ENCODE measurements at places on chromosomes 5 and 9.

DNA sequence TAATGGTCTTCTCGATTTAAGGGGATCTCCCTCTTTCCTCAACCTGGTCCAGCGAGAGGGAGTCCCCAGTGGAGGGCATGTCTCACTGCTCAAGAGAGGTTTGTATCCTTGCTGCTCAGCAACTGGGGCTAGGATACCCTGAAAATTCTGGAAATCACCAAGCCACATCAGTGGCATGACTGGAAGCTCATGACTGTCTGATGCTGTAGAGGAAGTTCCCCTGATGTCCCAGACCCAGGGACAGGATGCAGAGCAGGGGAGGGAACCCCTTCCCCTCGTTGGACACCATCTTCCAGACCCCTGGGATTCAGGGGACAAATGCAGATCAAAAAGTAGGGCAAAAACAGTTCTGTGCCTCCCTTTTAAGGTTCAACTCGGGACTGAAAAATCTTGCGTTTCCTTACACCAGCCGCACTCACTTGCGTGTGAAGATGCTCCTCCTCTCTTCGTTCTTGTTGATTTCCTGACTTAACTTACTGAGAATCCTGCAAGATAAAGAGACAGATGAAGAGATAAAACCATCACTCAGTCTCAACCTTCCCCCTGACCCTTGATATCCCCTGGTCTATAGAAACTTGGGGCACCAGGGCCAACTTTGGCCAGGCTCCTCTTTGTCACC, 22.1 kb downstream of the LCP2 start:
- DNase-seq: no peak

- no peak for DNase-seq
These were observed 20.7 kb downstream of the ITGA1 start for GRCh38 chr5:52808316-52808901.

DNA sequence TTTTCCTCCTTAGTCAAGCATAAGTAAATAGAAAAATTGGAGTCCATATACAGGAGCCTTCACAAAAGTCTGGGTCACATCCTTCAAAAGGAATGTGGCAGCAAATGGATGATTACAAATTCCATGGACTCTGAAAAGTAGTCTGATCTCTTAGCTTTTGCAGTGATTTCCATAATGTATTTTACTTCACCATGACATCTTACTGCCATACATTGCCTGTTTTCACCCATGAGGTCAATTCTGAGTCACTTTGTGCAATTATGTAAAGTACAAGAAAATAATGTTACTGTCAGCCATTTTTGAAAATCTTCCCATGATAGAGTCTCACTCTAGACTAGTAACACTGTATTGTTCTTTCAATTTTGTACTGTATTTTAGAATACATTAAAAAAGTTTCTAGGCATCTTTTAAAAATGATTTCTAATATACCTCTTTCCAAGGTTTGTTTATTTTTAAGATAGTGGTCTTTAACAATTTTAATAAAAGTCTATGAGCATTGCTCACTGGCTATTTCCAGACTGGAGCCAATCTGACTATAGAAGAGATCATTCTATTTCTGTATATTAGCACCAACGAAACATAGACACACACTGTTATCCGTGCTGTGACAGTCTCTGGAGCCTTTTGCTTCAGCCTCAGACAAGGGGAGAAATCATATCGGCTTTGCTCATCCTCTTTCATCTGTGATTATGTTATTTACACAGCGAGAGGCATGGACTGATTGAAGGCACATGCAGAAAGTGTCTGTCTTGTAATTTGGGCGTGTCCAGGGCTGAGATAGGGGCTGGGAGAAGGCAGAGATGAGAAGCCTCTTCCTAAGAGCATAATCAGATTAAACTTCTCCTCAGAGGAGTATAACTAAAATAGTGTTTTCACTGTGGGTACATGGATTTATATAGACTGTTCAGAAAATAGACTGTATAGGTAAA, 22.9 kb upstream of the ACTBL2 start:
- DNase-seq: no peak

GRCh38 chr5:961711-962240, 46.8 kb upstream of the NKD2 start:
- DNase-seq: no peak

DNA sequence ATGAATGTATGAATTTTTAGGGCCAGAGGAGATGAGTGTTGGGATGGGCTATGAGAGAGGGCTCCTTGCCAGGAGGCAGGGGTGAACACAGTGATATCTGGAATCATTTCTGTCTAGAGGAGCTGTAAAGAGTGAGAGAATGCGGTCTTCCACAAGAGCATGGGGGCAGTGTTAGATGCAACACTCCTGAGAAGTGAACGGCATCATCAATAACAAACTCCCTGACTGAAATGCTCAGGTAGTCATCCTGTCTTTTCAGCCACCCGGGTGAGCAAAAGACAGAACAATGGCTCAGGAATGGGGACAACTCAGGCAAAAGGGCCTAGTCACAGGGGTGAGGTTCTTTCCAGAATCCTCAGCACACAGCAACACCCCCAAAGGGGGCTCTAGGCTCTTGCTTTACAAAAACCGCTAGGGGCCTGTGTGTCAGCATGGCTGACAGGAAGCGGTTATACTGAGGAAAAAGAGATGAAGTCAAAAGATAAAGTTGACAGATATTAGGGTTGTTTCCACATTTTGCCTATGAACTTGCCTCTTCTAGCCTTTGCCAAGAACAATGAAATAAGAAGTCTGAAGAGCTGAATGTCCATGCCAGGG, 104.6 kb upstream of the LRRTM2 start:
- DNase-seq: no peak

- no peak for DNase-seq
These were observed 101.7 kb downstream of the PSD2 start for GRCh38 chr5:139897342-139897741.

- DNase-seq: no peak
These were observed 91.0 kb upstream of the FAM169A start for GRCh38 chr5:74957029-74957784.

- DNase-seq: no peak
These were observed 588.0 kb upstream of the TUSC1 start for GRCh38 chr9:26266146-26266793.

- DNase-seq: no peak
These were observed 88.3 kb downstream of the PHF2 start for GRCh38 chr9:93664549-93665120.

DNA sequence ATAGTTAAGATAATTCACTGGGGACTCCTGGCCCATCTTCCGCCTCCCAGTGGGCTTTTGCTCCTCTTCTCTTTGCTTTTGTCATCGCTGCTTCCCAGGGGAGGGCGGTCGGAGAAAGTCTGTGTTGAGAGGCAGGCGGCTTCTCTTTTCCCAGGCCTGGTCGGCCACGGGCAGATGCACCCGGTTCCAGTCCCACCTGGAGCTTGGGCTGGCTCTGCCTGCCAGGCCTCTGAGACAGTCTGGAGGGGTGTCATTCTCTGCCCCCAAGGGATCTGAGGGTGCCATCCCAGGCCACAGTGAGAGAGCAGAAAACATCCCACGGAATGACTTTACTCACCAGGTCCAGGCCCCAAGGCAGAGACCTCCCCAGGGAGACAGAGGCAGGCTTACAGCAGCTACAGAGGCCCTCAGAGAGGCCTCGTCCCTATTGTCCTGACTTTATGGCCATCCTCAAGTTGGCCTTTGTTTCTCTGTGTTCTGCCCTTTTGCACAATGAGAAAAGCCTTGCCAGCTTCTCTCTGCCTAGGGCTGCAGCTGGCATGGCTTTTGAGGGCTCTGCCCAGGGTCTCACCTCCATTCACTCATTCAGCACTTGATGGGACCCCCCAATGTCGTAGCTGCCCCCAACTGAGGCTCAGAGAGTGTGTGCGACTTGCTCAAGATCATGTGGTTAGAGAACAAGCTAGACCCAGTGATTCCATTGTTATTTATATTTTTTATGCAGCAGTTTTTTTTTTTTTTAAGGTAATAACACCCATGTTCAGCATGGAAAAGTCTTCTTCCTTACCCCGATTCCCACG, 44.2 kb upstream of the BOD1 start:
- DNase-seq: no peak

DNA sequence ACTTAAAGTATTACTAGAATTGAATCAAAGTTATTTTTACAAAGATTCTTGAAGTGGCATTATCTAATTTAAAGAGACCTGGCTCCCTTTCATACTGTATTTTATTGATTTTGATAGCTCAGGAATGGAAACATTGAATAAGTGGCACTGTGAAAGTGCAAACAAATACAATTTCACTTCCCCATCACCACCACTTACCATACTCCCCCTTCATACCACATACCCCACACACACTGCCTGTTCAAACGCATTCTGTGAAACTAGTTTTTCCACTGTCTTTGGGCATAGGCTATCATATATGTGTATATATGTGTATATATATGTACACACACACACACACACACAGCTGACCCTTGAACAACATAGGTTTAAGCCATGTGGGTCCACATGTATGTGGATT, 62.1 kb upstream of the ATG10 start:
- no peak for DNase-seq

GRCh38 chr5:35185518-35185917, 44.8 kb downstream of the PRLR start:
- no peak for DNase-seq
